ENCODE measurements at places on chromosomes 12 and 14.

DNA sequence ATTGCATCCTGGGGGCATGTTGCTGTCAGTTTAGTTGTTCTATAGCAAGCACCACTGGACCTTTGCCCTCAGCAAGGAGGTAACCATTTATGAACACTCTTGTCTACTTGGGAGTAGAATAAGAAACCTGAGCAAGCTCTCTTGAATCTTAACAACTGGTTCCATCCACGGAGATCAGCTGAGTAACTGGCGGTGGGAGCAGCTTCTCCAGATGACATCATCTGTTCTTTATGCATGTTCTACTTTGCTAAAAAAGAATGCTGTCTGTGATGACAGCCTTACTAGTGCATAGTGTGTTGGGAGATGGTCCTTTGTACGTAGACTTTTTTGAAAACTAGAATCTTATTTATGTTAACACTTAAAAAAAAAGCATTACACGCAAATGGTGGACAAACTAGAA is 17.7 kb downstream of the SLC4A8 start:
- peak; percentile 1 for DNase-seq

GRCh38 chr14:76584271-76584702 is 177.0 kb upstream of the VASH1 start:
- no peak for DNase-seq

- DNase-seq, result no peak
These were observed 884.1 kb upstream of the MGAT4C start for GRCh38 chr12:87140262-87140661.

DNA sequence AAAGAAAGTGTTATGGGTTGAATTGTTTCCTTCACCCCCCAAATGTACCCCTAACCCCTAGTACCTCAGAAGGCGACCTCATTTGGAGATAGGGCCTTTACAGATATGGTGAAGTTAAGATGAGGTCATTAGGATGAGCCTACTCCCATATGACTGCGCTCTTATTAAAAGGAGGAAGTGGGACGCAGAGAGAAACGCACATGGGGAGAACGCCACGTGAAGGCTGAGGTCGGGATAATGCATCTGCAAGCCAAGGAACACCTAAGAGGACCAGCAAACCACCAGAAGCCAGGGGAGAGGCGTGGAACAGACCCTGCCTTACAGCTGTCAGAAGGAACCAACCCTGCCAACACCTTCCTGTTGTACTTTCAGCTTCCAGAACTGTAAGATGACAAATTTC is 1.7 kb upstream of the NRIP2 start:
- no peak for DNase-seq

DNA sequence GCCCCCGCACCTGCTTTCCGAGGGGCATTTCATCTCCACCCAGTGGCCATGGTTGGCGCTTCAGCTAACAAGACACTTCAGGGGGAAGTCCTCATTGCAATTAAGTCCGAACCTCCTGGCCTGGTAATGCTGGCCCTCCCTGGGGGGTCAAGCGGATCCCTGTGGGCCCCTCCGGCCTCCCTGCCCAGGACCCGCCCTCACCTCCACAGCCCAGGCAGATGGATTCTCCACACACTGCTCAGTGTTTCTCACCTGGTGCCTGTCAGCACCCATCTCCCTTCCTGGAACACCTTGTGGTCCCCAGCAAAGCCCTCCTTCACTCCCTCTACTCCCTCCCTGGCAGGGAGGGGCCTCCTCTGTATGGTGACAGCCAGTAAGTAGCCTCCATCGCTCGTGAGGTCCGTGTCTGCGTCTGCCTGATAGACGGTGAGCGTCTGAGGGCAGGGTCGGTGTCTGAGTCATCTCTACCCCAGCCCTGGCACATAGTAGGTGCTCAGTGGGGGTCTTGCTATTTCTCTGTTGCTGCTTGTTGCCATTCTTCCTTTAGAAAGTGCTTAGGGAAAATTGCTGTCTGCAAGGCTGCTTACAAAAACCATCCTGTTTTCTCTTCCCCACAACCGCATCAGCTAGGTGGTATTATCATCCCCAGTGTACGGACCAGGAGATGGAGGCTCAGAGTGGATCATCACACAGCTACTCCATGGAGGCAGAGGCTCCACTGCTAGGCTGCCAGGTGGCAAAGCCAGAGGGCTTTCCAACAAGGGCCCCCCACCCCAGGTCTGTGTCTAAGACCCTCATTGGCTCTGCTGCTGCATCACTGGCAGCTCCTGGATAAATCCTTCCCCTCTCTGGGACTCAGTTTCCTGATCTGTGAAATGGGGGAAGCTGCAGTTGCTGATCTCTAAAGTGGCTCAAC is 39.7 kb upstream of the EML1 start:
- DNase-seq, result no peak

DNA sequence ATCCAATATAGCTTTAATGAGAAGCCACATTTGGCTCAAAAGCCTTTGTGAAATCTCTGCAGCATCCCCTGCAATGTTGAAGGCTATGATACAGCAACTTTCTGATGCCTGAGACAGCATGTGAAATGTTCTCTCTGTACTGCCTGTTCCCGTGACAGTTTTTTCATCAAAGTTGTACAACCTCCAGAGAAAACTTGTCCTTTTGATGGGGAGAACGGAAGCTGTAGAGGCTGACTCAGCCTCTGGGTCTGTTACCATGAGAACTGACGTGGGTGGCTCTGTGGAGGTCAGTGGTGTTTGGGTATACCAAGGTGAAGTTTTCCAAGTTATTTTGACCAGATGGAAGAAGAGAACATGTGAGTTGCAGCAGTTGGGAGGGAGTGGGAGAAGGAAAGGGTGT is 17.0 kb downstream of the SLC4A8 start:
- peak; percentile 45 for DNase-seq

GRCh38 chr12:79689477-79690141 is 1.2 kb downstream of the PAWR start:
- DNase-seq, result no peak

DNA sequence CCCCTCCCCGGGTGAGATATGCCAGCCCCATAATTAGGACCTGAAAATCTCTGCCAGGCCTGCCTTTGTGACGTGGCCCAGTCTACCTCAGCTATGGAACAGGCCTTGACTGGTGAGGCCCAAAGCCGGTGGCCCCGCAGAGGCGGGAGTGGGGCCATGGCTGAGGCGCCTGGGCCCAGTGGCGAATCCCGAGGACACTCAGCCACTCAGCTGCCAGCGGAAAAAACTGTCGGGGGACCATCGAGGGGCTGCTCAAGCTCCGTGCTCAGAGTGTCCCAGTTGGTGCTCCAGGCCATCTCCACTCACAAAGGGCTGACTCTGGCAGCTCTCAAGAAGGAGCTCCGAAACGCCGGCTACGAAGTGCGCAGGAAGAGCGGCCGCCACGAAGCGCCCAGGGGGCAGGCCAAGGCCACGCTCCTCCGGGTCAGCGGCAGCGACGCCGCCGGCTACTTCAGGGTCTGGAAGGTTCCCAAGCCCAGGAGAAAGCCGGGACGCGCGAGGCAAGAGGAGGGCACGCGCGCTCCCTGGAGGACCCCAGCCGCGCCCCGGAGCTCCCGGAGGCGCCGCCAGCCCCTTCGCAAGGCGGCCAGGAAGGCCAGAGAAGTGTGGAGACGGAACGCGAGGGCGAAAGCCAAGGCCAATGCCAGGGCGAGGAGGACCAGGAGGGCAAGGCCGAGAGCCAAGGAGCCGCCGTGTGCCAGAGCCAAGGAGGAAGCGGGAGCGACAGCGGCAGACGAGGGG is 21.4 kb downstream of the ZNF641 start:
- DNase-seq, result no peak

GRCh38 chr14:50804181-50804721 is 26.7 kb downstream of the NIN start:
- DNase-seq, result no peak

DNA sequence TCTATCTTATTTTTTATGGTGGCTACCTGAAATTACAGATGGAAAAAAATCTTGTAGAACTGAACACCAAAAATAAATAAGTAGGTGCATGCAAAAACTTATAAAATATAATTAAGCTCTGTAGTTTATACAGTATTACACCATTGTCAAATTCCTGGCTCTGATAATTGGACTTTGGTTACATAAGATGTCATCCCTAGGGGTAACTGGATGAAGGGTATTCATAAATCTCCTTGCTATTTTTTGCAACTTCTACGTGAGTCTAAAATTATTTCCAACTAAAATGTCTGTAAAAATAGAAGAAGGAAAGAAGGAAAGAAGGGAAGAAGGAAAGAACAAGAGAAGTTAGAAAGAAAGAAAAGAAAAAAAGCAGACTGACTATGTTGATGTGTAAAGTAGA is 716.6 kb downstream of the BCL11B start:
- DNase-seq, result no peak

- no peak for DNase-seq
These were observed 10.1 kb downstream of the PDE6H start for GRCh38 chr12:14982991-14983390.

DNA sequence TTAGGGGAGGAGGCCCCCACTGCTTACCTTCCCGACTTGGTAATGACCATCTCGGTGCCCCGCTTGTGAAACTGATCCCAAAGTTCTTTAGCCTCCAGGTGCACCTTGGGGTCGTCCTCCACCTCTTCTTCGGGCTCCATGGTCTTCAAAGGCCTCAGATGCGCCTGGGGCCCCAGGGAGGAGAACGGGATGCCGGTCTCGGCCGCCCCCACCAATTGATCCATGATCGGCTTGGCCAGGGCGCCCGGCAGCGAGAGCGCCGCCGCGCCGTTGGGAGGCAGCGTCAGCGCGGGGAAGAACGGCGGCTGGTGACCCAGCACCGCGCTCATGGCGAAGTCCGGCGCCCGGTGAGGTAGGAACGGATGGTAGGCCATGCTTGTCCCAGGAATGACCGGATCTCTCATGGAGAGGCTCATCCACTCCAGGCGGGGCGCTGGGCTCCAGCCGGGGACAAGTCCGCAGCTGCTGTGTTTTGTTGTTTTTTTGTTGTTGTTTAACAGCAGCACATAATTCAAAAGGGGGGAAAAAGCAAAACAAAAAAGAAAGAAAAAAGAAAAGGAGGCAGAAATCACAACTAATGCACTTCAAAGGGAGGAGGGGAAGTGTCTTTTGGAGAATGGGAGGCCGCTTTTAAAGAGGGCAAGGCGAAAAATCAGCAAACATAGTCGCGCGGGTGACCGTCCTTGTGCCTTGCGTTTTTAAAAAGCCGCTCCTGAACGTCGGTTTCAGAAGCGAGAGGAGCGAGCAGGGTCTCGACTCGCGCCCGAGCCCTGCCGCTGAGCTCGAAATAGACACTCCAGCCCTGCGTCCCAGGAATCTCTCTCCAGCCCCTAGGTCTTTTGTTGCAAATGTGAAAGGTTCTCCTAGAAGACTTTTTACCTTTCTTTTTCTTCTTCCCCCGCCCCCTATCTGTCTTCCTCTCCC is 928 bp downstream of the TBX3 start:
- DNase-seq, result no peak

GRCh38 chr14:94066089-94066676 is 14.8 kb downstream of the DDX24 start:
- no peak for DNase-seq

DNA sequence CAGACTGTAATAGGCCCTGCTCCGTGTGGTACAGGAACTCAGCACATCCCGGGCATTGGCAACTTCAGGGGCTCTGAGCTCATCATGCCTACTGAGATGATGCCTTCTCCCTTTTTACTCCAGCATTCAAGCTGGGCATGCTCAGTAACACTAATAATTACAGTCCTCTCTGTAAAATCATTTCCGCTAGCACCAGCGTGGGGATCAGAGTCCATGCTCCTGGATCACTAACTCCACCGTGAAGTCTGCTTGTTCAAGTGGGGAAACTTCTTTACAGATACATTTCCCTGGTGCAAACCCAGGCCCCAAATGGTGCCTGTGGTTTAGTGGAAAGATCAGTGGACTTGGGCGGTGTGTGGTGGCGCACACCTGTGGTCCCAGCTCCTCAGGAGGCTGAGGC is 16.7 kb downstream of the CLSTN3 start:
- DNase-seq, result no peak
